ENCODE measurements at places on chromosomes 11 and 22.

DNA sequence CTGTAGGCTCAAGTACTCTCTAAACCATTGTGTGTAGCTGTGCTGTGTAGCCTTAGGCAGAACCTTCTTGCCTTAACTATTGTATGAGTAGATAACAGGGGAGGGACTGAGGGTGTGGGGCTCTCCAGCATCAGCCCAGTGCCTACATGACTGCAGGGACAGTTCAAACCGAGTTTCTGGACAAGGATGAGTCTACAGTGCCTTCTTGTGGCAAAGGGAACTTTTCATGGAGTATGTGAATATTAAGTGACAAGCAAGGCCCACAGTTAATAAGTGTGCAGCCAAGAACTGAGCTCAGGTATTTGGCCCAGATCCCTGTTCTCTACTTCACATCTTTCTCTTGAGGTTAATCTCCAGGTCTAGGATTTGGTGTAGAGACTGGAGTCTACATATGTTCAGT, 424.4 kb upstream of the LARGE1 start:
- DNase-seq: no peak

- no peak for DNase-seq
Observed at GRCh38 chr11:35794333-35794732, 131.8 kb downstream of the TRIM44 start.

- DNase-seq: no peak
Observed at GRCh38 chr22:46428602-46429324, 93.2 kb downstream of the TRMU start.

DNA sequence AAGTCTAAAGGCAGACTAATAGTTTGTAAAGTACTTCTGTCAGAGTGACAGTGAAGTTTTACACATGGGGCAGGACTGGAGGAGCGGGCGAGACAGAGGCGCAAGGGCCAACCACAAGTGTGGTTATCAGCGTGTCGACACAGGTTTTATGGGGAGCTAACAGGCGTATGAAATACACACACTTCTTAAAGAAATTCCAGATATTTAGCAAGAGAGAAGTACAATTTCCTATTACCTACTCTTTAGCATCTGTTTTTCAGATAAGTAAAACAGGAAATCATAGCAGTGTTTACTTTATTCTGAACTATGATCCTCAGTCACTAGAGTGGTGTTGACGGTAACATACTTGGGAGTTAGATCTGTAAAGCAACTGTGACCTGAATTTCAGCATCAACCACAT, 22.5 kb downstream of the VSIG10L2 start:
- no peak for DNase-seq

DNA sequence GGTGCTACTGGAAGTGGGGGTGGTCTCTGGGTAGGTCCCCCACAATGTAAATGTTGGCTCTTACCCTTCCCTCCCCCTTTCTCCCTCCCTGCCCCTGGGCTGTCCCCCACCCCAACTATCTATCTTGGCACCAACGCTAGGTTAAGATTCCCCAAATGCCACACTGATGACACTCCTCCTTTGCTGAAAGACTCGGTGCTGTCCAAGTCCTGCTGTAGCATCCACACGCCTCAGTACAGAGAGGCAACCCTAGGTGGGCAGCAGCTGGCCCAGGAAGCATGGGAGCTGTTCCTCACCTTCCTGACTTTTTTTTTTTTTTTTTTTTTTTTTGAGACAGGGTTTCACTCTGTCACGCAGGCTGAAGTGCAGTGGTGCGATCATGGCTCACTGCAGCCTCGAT, 3.4 kb upstream of the KCTD17 start:
- DNase-seq: no peak

DNA sequence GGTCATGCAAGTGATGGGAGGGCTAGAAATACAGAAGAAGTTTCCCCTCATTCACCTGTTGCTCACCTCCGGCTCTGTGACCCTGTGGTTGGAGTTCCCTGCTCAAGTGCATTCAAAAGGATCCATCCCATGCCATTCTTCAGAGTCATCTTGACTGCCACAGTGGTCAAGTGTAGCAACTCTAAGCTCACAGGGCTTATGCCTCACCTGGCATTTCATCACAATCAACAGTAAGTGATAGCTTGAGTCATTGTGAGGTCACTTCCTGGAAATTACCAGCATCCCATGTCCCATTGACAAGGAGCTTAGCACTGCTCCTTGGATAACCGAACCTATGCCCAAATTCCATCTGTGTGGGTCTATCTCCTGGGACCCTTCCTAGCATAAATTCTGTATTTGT, 55.6 kb downstream of the OR4C45 start:
- DNase-seq: no peak

GRCh38 chr11:60786811-60787567, 1.9 kb downstream of the MS4A10 start:
- DNase-seq: no peak

- DNase-seq: no peak
Observed at GRCh38 chr11:62195945-62196344, 5.9 kb downstream of the SCGB1D1 start.

- peak; percentile 58 for DNase-seq
Observed at GRCh38 chr11:93197380-93198214, at the start of gene SLC36A4. Gene SLC36A4 (minus strand): TSS chr11:93197991. CDS start chr11:93197832, 159 bp downstream.

GRCh38 chr11:43802509-43802908, 78.1 kb upstream of the ALKBH3 start:
- no peak for DNase-seq

- DNase-seq: no peak
Observed at GRCh38 chr11:72669527-72669926, 4.7 kb downstream of the PDE2A start.

DNA sequence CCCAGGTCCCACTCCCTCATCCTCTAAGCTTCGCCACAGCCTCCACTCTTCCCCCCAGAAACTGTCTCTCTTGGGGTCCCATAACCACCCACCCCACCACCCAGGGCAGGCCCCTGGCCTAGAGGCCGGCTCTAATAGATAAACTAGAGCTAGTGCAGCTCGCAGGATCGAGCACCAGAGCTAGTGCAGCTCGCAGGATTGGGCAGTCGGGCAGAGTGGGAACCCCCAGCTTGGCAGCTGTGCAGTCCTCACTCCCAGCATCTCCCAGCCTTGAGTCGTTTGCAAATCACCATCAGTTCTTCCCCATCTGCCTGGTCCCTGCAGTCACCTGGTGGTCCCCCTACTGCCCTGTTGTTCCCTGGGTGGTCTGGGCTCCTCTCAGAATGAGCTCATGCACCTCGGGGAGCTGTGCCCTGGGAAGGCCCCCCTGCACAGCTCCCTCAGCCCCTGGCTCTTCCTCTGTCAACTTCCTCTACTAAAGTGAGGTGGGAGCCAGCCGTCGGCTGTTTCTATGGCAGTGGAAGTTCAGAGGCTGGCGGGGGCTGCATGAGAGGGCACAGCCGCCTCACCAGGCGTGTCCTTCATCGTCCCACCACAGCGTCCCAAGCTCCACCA, 15.5 kb upstream of the SHANK2 start:
- DNase-seq: no peak

GRCh38 chr22:44070029-44070428, 45.9 kb downstream of the PARVB start:
- no peak for DNase-seq

- no peak for DNase-seq
Observed at GRCh38 chr11:44221456-44221855, 88.5 kb downstream of the ALX4 start.

DNA sequence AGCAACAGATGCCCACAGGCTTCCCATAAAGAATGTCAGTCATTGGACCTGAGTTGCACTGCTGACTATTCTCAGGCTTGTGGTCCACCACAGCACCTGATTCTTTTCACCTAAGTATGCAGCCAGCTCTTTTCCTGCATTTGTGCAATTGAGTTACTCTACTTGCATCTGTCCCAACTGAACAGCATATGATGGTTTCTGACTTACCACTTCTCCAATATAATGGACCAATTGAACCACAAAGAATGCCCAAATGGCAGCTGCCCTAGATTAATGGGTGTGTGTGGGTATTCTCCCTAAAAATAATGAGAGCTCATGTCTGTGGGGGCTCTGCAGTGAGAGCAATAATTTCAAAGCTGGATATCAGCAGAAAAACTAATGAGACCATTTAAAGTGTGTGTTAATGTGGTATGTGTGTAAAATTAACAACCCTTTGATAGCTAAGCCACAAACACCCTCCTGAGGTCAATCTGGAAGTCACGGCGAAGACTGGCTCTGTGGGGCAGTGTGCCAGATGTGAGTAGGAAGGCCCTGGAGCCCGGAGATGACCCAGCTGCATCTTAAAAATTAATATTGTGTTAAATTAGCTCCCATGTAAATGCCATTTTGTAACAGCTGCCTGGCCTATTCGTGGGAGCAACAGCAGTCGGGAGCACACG, 43.8 kb downstream of the SC5D start:
- DNase-seq: no peak

DNA sequence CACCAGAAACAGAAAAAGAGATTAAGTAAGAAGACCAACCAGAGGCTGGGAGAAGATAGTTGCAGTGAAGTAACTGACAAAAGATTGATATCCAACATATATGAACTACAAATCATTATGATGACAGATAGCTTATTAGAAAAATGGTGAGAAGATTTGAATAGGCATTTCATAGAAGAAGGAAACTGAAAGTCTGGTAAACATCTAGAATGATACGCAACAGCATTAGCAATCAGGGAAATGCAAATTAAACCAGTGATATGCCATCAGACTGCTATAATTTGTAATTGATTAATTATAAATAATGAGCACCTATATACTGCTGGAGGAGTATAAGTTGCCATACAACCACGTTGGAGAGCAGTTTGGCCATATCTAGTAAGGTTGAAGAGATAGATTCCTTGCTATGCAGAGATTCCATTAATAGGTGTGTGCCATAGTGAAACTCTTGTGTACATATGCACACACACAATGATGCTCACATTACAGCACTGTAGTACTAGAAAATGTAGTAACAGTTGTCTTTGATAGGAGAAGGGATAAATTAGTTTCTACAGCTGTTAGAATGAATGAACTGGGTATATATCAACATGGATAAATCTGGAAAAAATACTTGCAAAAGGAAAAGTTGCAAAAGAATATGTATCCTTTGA, 20.5 kb downstream of the RNF169 start:
- no peak for DNase-seq

GRCh38 chr11:104784684-104785460, 113.4 kb downstream of the CASP12 start:
- no peak for DNase-seq

GRCh38 chr11:19832901-19833300, 120.3 kb downstream of the NAV2 start:
- DNase-seq: no peak

GRCh38 chr11:31509051-31509428, 382 bp downstream of the IMMP1L start:
- DNase-seq: no peak

GRCh38 chr22:45202333-45203149, 38.2 kb downstream of the KIAA0930 start:
- DNase-seq: no peak

- no peak for DNase-seq
Observed at GRCh38 chr11:36141956-36142355, 147.3 kb downstream of the COMMD9 start.

GRCh38 chr11:16770016-16770415, 31.6 kb downstream of the C11orf58 start:
- no peak for DNase-seq

DNA sequence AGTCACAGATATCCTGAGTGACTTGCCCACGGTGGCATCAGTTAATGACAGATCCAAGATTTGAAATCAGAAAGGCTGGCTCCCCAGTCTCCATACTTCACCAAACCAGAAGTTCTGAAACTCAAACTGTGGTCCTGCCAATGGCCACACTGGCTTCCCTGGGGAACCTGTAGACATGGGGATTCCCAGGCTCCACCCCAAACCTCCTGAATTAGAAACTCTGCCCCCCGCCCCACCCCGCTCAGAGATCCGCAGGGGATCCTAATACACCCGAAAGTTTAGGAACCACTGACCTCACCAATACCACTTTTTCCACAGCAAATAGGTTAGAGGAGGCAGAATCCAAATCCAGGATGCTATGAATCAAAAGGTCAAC, 15.3 kb downstream of the RTN4RL2 start:
- no peak for DNase-seq

DNA sequence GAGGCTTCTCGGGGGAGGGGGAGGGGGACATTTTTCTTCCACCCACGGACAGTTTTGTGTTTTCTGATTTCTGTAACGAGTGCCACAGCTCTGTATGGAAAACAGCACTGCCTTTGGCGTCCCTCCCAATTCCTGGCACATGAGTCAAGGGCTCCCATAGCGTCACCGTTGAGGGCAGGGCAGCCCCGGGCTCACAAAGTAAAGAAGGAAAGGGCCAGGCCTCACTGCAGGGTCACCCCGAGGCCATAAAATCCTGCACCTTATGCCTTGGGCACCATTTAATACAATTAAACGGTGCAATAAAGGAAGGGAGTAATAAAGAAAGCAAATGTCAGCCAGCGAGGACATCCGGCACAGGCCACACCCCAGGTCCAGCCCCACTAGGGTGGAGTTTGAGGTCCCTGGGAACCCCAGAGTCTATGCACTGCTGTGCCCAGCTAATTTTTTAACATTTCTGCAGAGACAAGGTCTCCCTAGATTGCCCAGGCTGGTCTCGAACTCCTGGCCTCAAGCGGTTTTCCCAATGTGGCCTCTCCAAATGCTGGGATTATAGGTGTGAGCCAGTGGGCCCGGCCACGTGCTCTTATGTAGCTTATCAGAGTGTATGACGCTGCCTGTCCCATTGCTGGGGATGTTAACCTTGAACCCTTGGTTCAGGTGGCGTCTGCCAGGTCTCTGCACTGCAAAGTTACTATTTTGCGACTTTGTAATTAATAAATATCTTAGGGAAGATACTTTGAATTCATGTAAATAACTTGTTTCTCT, 13.6 kb upstream of the MUC2 start:
- DNase-seq: no peak

GRCh38 chr11:9691865-9692264, 28.0 kb downstream of the SWAP70 start:
- DNase-seq: no peak

GRCh38 chr11:127037596-127037995, 37.0 kb upstream of the KIRREL3 start:
- DNase-seq: no peak

GRCh38 chr11:63595296-63595695, 18.9 kb downstream of the PLAAT3 start:
- DNase-seq: no peak

- DNase-seq: no peak
Observed at GRCh38 chr22:46090631-46091201, 59.6 kb upstream of the PPARA start.

DNA sequence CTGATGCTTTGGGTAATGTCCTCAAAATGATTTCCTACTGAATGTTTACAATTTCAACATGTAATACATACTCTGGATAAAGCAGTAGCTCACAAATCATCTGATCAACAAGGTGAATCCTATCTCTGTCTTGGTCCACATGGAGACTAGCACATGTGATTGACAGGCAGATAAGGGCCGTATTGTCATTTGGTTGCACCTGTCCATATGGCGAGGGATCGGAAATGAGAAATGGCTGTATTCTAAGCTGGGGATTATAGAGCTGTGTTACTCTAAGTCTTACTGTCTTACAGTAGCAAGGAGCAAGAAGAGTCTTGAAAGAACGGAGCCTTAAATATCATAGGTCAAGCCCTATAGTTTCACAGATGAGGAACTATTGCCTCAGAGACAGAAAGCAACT, 55.7 kb downstream of the APIP start:
- no peak for DNase-seq

All from stimulated activated CD8-positive, alpha-beta memory T cell treated with anti-CD3 and anti-CD28 coated beads, Interleukin-2, amount 100 ng/mL, for 1 hour (primary cell).